ENCODE measurements at places on chromosomes 2 and 18.

DNA sequence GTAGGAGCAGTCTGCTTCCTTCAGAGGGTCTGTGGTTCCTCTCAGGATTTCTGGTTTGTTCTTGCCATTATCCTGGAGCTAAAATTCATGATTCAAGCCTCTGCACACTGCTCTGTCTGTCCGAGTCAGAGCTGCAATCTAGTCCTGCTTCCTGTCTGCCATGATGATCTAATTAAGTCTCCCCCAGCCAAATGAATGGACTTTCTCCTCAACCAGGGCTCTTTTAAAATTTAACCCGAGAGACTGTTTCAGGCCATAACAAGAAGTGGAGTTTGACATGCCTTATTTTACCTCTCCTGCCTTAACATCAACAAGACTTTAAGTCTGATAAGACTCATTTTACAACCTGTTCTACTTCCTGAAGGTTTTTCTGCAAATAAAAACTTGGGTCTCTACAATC, 1009.6 kb upstream of the DDX18 start:
- DNase-seq = no peak

GRCh38 chr18:23968638-23969604, 45.6 kb upstream of the TTC39C start:
- DNase-seq = no peak

DNA sequence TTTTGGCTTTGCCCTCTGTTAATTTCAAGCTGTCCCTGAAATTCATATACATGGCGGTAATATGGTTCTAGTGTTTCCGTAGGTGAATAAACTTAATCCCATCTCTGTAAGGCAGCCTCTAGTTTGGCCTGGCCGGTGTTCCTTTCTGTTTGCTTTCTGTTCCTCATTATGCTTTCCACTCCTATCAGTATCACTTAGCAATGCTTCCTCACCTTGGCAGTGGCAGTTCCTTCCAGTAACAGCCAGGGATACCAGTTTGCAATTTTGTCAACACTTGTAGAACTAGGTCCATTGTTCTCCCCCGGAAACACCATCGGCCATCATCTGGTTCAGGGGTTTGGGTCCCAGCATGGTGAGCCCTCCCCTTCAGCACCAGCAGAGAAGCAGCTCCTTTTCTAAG, 18.2 kb upstream of the TNP1 start:
- DNase-seq = no peak

DNA sequence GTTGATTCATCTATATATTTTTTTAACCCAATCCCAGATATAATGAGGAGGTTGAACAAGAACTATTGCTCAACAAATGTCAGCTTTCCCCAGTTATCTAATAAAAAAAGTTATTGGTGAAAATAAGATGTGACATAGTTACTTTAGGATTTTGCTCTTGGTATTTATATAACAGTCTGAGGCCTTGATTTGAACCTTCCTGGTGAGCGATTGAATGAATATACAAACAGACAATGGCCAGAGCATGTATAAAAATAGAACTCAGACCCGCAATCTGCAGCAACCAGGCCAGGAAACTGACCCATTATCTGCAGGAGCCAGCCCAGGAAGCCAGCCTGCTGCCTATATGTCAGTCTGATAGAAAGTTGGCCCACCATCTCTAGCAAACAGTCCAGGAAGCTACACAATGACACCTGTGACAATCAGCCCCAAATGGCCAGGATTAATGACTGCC, 81.6 kb downstream of the HS6ST1 start:
- no peak for DNase-seq

DNA sequence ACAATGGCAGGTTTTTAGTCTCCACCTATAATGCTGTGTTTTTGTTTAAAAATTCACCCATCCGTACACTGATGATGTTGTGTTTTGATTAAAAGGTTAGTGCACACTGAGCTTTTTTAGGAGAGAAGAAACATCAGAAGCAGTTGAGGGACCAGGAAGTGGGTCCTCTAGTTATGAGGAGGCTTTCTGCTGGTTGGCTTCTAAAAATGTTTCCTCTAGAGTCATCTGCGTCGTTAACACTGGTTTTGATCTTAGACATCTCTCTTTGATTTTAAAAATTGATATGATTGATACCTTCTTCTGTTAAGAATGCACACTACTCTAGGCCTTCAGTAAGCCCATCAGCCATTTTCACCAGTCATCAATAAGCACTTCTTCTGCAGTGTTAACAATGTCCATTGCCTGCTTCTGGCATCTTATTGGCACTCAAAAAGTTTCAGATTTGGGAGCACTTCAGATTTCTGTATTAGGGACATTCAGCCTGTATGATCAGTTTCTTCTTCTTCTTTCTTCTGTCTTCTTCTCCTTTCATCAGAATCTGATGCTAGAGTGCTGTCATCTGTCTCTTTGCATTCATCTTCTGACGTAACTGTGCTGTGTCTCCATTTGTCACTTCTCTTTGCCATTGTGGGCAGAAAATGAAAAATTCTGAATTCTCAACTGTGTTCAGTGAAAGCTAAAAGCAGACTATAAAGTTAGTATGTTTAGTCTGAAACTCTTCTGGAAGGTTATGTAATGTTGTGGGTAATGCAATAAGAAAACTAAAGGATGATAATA, 56.3 kb downstream of the PHLPP1 start:
- no peak for DNase-seq

GRCh38 chr2:150909613-150910012, 352.1 kb downstream of the RBM43 start:
- no peak for DNase-seq

- DNase-seq = no peak
Observed at GRCh38 chr2:202695166-202695565, 60.4 kb downstream of the FAM117B start.

DNA sequence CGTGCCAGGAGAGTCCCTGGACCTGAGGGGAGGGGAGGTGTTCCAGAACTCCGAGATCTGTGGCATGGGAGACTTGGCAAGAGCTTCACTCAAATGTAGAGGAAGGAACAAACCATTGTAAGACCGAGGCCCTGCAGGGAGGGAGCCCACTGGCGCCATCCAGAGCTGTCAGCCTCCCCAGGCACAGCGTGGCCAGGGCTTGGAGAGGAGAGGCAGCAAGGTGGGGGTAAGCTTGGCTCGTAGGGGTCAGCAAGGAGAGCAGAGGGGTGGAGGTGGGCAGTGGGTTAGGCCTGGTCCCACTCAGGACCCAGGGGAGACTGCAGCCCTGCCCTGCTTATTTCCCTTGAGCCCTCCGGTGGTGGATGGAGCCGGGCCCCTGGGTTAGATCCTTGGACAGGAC, 3.6 kb downstream of the TMEM177 start:
- no peak for DNase-seq

DNA sequence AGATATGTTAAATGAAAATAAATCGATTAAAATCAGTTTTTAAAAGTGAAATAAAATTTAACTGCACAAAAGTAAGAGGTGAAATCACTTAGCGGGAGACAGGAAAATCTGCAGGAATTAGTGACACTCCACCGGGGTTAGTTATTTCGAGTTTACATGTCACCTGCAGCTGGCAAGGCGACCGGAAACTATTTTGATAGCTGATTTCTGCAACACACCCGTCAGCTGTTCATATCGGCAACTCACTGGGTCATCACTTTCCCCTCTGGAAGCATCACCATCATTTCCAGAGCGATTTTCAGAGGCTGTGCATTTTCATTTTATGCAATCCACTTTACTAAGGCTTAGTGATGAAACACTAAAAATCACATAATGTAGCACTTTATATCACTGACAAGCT, 52.9 kb downstream of the PXDN start:
- DNase-seq = no peak

- no peak for DNase-seq
Observed at GRCh38 chr2:43086451-43087221, 139.8 kb downstream of the ZFP36L2 start.

- DNase-seq = no peak
Observed at GRCh38 chr2:159108181-159108893, 139.9 kb downstream of the TANC1 start.

DNA sequence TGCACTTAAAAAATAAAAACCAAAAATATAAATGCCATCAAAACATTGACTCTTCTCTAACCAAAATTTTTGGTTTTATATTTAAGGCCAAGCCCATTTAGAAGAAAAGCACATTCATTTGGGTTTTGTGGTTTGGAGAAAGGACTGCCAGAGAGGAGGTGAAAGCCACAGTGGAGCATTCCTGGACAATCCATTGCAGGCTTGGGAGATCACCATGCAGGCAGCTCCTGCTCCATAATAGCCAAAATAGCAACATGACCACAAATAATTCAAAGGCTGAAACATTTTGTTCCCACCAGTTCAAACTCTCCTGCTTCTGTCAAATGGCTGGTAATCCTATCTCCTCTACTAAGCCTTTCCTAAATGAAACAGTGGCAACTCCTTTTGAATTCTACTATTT, 73.5 kb downstream of the GALNT3 start:
- no peak for DNase-seq

- no peak for DNase-seq
Observed at GRCh38 chr2:135258193-135258592, 206.1 kb downstream of the RAB3GAP1 start.

DNA sequence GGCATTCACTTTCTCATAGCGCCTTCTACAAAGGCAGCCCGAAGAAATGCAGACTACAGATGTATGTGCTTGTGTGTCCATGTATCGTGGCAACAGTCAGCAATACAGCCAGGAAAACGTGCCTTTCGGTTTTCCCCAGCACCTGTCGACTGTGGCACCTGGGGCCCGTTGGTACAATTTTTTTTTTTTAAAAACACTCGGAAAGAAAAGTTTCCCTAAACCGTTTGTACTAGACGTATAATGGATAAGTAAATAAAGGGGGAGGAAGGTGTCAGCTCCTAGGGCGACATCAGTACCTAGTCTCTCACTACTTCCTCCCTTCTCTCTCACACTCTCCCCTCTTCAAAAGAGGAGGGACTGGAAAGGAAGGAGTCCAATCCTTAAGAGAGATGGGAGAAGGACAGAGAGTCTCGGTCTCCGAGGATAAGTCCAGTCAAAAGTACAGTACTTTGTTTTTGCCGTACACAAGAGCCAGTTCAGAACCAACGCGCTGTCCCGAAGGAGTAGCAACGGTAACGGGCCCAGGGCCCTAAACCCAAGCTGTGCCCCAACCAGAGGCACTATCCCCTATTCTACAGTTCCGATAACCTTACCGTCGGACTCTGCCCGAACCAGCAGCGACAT, 759 bp downstream of the PPP4R3B start:
- DNase-seq = peak; percentile 10

DNA sequence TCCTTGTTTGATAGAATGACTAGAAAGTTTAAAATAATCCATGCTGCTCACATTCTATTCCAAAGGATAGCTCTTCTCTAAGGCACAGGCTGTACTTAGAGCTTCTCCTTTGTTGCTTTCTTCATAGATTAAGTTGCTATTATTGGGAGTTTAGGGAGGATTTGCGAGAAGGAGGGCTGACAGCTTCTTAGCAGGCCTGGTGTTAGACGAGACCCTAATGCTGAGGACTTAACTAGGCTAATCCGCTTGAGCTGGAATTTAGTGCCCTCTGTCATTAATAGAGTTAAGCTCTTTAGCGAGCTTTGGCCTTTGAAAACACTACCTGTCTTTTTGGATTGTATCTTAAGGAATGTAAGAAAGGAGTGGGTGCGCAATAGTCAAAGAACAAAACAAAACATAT, 81.3 kb downstream of the MOGAT1 start:
- no peak for DNase-seq

GRCh38 chr2:217412721-217413120, 552.9 kb upstream of the TNP1 start:
- no peak for DNase-seq

GRCh38 chr2:146576339-146577111, 1268.3 kb upstream of the ACVR2A start:
- no peak for DNase-seq

GRCh38 chr2:84393829-84394228, 65.3 kb downstream of the SUCLG1 start:
- DNase-seq = no peak

GRCh38 chr18:78738076-78738690, 241.4 kb upstream of the SALL3 start:
- DNase-seq = no peak

GRCh38 chr18:51425475-51425874, 228.0 kb upstream of the MEX3C start:
- no peak for DNase-seq

- no peak for DNase-seq
Observed at GRCh38 chr18:76834379-76834778, 12.0 kb downstream of the ZNF236 start.

DNA sequence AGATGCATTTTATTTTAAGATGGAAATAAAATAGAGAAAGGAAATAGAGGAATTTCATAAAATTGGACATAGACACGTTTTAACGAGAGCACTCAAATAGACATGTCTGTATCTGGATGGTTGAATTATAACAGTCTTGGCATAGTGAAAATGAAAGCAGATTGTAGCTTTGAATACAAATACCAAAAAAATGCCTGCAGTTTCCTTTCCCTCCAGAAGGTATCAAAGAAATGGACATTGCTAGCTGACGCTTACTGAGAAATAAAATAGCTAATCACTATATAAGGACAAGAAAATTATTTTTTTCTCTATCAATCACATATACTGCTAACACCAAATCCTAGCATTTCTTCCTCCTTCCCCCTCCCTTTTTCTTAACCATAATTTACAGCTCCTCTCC, 11.4 kb upstream of the MAPRE2 start:
- DNase-seq = no peak

- DNase-seq = no peak
Observed at GRCh38 chr2:228988786-228989185, 282.3 kb downstream of the PID1 start.

GRCh38 chr18:13672657-13673056, 53.7 kb downstream of the FAM210A start:
- DNase-seq = no peak

GRCh38 chr18:10143596-10143995, 229.8 kb downstream of the VAPA start:
- no peak for DNase-seq

GRCh38 chr2:43355399-43355798, 129.0 kb upstream of the ZFP36L2 start:
- no peak for DNase-seq

DNA sequence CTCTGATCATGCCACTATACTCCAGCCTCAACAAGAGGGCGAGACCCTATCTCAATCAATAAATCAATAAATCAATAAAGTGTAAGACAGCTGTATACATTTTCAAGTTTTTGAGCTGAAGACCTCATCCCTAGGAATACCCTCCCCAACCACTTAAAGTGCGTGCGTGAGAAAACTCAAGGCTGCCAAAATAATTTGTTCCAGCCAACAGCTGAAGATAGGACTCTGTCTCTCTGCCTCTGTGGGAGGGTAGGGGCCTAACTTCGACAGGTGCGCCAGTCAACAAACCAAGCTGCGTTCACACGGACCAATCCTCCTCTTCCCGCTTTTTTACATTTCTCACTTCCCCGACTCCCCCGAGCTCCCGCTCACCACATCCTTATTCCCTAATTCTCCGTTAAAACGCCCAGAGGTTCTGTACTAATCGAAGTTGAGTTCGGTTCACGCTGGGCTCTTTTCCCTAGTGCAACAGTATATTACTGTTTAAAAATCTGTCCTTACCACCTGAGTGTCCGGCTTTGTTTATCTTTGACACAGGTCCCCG, 618 bp downstream of the POLR2D start:
- DNase-seq = no peak

GRCh38 chr2:240629619-240629967, 4.3 kb downstream of the GPR35 start:
- no peak for DNase-seq

- DNase-seq = no peak
Observed at GRCh38 chr2:199684168-199684567, 166.8 kb downstream of the FTCDNL1 start.

GRCh38 chr2:9231291-9232165, 24.9 kb downstream of the ASAP2 start:
- no peak for DNase-seq

GRCh38 chr2:130162968-130163367, 18.1 kb upstream of the CCDC74B start:
- no peak for DNase-seq

Measured in activated naive CD4-positive, alpha-beta T cell (primary cell).